ENCODE measurements at places on chromosomes 1 and 21.
A peak's percentile ranks its signal among the peaks of the same experiment; 100 is the strongest.

DNA sequence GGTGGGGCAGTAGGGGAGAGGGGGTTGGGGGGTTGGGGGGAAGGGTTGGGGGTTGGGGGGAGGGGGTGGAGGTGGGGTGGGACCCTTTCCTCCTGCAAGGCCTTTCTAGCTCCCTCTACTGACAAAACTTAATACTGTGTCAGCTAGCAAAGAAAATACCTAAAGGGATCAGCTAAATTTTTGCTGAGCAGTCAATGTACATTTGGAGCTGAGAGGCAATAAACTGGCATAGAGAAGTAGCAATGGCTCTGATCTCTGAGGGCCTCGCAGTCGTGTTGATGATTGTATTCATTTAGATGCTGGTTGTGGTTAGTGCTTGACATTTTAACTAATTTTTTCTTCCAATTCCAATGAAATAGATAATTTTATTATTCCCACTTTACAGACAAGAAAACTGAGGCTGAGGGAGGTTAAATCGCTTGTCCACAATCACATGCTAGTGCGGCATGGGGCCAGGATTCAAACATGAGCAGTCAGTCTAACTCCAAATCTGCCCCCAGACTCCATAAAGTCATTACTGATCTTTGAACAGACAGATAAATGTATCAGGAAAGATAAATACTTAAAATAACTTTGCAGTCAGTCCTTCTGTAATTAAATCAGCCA, 357.1 kb downstream of the DISC1 start:
- no peak for DNase-seq

GRCh38 chr1:202565890-202566602, 144.2 kb downstream of the SYT2 start:
- DNase-seq: peak; percentile 53

GRCh38 chr1:96674915-96675314, 46.7 kb upstream of the PTBP2 start:
- DNase-seq: no peak

GRCh38 chr1:62263006-62263813, 56.0 kb downstream of the KANK4 start:
- no peak for DNase-seq

DNA sequence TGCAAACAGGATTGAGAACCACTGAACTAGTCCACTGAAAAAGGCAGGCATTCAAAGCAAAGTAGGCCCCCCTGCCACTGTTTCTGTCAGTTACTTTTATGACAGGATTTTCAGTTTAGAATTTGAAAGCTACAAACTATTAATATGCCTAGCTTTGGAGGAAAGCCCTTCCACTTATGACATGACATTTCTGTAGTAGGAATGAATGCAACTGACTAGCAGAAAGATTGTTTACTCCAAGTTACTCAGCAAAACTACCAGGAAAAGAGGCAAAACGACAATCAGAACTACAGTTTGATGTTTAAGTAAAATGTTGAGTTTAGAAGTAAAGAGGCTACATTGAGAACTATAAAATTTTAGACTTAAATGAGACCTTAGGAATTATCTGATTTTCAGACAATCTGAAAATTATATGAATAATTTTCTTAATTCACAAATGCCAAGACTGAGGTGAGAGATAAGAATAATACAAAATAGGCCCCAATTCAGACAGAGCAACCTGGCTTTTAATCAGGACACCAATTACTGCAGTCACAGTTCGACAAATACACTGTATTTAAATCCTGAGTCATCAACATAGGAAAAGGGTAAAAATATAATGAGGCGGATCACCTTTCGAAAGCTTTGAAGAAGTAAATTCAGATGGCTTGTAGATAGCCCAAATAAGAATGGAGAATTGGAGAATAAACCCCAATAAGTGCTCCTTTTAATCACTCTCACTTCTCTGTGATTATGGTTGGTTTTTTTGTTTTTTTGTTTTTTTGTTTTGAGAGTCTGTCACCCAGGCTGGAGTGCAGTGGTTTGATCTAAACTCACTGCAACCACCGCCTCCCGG, 2.2 kb downstream of the PRKAB2 start:
- DNase-seq: no peak

GRCh38 chr1:206931709-206932108, 10.0 kb upstream of the FCMR start:
- no peak for DNase-seq

DNA sequence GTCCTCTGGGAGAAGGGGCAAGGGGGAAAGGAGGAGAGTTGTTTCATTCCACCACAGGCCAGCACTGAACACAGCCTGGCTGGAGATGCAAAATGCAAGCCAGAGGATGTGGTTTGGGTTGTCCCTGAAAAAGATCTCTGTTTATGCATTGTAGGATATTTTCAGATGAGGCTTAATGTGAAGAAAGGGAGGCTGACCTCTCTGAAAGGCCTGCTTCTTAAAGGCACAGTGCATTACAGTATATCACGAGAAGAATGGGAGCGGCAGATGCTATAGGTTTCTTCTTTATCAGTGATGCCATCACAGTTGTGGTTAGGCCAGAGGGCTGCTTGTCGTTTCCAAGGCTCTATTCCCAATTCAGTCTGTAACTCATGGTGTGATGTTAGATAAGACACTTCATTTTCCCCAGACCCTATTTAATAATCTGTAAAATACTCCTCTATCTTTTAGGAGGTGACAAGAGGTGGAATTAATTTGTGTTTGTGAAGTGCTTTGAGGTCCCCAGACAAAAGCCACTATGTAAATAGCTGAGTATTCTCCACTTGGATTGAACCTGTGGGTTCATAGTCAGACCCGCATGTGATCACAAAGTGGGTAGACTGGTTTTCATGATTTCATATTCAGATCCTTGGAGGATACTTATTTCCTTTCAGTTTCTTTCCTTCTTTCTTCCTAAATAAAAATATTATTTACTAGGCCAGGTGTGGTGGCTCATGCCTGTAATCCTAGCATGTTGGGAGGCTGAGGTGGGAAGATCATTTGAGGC, 76.5 kb upstream of the WDR26 start:
- no peak for DNase-seq

DNA sequence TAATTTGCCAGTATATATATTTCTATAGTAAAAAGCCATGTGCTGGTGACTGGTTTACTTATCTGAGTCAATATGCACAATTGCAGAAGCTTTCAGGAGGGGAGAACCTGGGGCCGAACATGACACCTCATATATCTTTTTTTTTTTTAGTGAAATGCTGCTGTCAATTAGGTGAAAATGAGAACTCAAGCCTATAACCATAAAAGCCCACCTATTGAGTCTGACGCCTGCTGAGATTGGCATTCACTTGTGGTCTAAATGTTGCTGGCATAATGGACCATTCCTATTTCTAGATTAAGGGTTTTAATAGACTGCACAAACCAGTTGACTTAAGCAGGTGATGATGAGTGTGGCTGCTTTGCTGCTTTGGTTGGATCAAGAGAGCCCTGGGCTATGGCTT, 10.8 kb downstream of the NTMT2 start:
- DNase-seq: no peak

- no peak for DNase-seq
These were observed 1.1 kb downstream of the SRM start for GRCh38 chr1:11058595-11059154.

DNA sequence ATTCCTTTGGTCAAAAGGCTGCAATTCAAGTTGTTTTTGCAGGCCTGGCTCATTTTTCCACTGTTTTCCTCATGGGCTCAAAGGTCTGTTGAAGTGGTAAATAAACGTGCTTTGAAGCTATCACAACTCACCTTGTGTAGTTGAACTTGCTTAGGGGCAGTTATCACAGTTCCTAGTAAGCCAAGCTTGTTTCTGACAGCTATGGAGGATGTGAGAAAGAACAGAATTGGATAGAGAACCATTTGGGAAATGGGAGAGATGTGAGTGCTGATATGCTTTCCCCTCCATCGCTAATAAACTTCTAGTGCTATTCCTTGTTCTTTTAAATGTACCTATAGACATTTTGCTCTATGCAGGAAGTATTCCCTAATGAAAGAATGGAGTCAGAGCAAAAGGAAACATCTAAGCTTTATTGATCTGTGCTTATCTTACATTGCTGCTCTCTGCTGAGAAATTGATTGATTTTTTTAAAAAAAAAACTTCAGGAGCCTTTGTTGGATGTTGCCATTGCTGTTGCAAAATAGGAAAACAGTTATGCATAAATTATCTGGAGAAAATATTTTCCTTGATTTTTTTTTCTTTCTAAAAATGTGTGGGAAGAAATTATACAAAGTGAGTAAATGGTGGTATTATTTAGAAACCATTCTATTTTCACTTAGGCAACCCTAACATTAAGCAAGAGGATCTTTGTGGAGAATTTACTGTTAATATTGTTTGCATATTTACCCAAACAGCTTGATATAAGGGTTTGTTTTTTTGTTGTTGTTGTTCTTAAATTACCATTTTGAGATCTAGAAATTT, 118.2 kb downstream of the MAGI3 start:
- no peak for DNase-seq

- no peak for DNase-seq
These were observed 583 bp upstream of the B4GALT3 start for GRCh38 chr1:161177936-161178244.

- DNase-seq: no peak
These were observed 27.0 kb upstream of the SLC16A1 start for GRCh38 chr1:112982853-112983536.

All from activated CD8-positive, alpha-beta T cell treated with anti-CD3 and anti-CD28 coated beads for 36 hours (primary cell).